Stimulated activated CD8-positive, alpha-beta memory T cell treated with anti-CD3 and anti-CD28 coated beads, Interleukin-4, amount 100 ng/mL, for 4 hours (primary cell): ENCODE measurements at places on chromosomes 5 and 9.

GRCh38 chr9:91418215-91418610, 5.4 kb downstream of the NFIL3 start:
- DNase-seq, result no peak

GRCh38 chr5:173020154-173020581, 36.0 kb upstream of the CREBRF start:
- no peak for DNase-seq

GRCh38 chr5:92979716-92980115, 601.3 kb downstream of the NR2F1-AS1 start:
- no peak for DNase-seq

DNA sequence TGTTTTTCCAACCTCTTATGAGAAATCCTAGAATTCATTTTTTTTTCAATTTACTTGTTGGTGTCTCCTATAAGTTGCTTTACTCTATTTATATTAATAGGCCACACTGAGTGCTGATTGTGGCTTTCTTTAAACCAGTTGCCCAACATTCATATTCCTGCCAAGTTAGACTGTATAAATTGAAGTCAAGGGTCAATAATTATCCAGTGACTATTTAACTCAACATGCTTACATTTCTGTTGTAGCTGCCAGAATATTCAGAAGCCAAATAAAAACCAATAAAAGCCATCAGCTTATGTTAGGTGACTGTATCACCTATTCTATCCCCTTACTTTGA, 169.0 kb downstream of the PTPRD start:
- DNase-seq, result no peak

GRCh38 chr9:68912561-68912960, 101.4 kb downstream of the PRKACG start:
- DNase-seq, result no peak

DNA sequence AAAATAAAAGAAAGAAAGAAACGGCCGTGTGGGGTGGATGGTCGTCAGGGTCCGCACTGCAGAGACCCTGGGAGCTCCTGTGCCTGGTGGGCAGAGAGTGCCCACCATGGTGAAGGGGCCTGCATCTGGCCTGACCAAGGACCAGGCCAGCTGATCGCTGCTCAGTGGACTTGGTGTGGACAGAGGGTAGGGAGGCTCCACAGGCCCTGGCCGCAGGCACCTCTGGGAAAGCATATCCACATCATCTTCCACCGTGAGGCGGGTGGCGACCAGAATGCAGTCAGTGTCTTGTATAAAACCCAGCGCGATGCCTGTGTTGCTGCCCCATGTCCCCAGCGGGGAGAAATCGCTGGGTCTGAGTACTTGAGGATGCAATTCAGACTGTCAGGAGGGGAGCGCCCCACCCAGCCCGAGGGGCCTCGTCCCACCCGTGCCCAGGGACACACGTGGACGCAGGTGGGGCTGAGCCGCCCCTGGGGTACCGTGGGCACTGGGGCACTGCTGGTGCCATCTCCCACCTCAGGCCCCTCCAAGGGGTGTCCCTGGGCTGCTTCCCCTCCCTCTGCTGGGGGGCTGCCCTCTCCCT, 27.8 kb upstream of the SLC6A19 start:
- DNase-seq, result no peak

GRCh38 chr9:115099901-115100300, 18.1 kb downstream of the TNC start:
- DNase-seq, result no peak

- no peak for DNase-seq
These were observed 1026.8 kb downstream of the CDH18 start for GRCh38 chr5:18961234-18961633.

DNA sequence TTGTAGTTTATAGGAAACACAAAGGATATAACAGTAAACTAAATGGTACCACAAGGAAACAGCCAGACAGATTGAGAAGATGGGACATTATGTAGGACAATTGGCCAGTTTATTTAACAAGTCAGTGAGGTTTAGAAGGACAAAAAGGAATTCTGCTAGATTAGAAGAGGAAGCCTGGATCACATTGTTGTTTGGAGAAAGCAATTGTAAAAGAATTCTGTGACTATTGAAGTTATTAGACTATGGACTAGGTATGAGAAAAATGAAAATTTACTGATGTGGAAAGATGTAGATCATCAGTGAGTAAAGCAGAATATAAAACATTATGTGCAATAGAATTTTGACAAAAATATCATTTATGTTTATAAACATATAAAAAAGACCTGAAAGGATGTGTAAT, 97.1 kb downstream of the CFAP95 start:
- DNase-seq, result no peak

DNA sequence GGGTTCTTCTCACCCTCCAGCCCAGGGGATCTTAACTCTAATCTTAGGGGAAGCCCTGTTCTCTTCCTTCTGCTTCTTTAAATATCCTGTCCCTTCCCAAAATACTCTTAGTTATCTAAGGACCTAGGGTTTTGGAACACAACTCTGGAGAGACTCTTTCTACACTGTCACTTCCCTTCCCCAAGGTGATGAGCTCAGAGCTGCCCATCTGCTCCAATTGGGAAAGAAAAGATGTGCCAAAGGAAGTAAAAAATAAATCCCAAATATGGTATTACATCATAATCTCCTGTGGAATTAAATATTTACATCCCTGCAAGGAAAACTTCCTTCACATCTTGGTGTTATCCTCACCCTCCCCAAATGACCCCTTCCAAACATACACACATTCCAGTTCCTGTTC, 291.2 kb downstream of the EPB41L4A start:
- DNase-seq, result no peak
